ENCODE measurements at places on chromosomes 6 and 20.

GRCh38 chr6:133313068-133313467 lies 71.9 kb downstream of the EYA4 start:
- no peak for DNase-seq

DNA sequence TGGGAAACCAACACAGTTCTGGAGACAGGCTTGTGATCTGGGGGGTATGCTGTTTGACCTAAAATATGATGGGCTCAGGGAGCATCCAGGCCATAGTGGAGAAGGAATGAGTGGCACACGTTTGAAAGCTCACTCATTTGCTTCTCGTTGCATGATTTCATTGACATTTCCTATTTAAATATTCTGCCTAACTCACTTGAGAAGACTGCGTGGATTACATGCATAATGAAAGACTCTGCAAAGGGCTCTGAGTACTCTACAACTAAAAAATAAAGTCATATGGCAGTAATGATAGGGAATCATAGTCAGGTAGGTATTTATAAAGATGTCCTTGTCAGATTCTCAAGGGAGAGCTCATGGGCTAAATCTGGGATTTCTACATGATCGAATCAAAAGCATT lies 117.9 kb downstream of the LAMP5 start:
- no peak for DNase-seq

GRCh38 chr6:108174371-108175175 lies 8.8 kb downstream of the NR2E1 start:
- no peak for DNase-seq

DNA sequence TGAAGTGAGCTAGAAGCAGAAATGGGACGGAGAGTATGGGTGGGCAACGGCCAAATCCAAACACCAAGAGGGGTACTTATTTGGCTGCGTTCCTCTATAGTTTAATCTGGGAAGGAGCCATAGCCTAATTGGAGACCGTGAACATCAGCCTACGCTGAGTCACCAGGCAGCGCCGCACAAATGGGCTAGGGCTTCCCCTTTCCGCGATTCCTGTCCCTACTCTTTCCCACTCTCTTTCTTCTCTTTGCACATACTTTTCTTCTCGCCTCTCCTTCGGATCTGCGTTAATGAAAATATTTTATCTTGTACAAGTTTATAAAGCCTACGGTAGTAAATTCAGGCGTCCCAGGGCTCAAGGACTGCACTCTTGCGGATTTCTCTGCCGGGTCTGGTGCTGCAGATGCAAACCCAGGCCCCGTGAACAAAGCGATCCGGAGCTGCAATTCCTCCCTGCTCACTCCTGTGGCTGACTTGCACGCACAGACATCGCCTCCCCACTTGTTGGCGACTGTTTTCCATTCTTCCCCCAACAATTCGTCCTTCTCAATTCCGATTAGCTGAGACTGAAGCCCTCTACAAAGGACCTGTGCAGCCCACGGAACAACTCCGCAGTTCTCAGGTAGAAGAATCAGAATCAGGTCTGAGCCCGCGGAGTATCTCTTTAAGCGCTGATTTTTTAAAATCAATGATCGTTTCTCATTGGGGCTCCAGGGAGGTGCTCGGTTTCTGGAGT lies 4.2 kb upstream of the TBX18 start:
- DNase-seq: no peak

DNA sequence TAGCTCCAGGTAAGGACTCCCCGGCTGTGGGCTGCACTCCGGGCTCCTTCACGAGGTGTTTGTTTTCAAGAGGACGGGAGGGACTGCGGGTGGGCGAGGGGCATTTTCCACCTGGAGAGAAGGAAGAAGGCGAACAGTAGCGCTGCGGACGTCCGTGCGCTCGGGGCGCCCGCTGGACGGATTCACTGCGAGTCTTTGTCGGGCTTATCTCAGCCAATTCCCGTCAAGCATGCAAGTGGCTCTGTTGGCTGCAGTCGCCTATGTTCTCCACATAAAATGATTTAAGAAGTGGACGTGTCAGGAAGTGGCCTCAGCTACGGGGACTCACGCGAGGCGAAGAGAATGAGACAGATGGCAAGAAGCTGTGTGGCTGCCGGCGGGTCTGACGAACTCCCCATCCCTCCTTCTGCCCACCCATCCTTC lies 332 bp downstream of the GRIK2 start:
- DNase-seq: no peak

All from CD4-positive, alpha-beta T cell treated with Interleukin-2 at 100 ng/mL for 4 hours (primary cell).